ENCODE measurements at places on chromosomes 5 and 9. TPM values are rescaled to one million over a fixed set of nuclear protein-coding genes. Genes with fewer than 3 reads are reported as not detected.

- DNase-seq = no peak
Observed at GRCh38 chr5:163578652-163579051, 73.2 kb downstream of the MAT2B start.

The FGF10 gene
- total RNA-seq = not detected

- DNase-seq = no peak
Observed at GRCh38 chr5:119290607-119291006, 65.2 kb upstream of the TNFAIP8 start.

- no peak for DNase-seq
Observed at GRCh38 chr5:40278881-40279280, 400.8 kb upstream of the PTGER4 start.

DNA sequence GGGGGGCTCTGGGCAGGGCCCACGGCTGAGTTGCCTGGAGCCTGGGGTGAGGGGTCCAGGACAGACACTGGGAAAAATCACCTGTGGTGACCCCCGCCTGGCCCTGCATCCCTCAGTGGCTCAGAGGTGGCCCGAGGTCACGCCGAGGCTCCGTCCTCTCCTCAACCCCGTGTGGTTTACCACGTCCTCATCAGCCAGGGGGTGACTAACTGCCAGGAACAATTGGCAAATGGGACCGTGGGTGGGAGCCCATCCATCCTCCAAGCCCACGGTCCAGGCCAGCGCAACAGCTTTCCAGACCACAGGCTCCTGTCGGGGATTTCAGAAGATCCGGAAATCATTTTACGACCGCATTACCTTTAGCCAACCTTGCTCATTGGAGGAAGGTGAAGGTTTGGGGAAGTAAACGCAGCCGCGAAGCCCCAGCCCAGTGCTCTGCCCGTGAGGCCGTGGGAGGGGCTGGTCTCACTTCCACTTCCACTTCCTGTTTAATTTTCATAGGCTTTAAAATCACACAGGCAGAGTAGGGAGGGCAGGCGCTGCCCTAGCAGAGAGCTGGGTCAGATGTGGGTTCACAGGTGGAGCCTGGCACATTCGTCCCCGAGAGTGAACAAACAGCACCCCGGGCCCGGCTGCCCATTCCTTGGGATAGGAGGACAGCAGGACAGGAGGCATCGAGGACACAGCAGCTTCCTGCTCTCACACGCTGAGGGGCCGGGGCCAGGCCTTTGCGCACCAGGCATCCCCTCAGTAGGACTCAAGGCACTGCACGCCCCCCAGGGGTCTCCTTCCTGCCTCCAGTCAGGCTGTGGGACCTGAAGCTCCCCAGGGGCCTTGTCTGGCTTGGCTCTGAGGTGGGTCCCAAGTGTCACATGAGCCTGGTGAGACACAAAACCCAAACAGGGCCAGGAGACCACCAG lies 19.8 kb upstream of the SLC9A3 start:
- DNase-seq = peak; percentile 20

The PCDHAC2 gene
- 0.17 TPM for total RNA-seq

DNA sequence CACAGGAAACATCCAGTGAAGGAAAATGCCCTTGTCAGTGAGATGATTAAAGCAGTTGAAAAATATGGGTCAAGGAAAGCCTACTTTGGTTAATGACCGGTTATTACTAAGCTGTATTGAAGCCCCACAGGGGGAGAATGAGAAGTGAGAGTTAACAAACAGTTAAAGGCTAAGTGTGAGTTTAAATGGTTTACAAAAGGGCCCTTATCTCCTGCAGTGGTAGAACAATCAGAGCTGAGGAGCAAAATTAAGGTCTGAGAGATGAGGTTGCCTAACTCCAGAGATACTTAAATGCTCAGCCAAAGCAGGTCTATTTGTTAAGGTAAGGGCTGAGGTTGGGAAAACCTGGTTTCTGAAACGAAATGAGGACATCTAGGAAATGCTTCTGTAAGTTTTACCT lies 75.1 kb upstream of the FER start:
- DNase-seq = no peak

The CCDC152 gene
- total RNA-seq = 3.0 TPM

The SPINK4 gene
- total RNA-seq = not detected

The ABL1 gene
- total RNA-seq = 33.0 TPM

The RMRP gene
- total RNA-seq = 18,093 TPM

DNA sequence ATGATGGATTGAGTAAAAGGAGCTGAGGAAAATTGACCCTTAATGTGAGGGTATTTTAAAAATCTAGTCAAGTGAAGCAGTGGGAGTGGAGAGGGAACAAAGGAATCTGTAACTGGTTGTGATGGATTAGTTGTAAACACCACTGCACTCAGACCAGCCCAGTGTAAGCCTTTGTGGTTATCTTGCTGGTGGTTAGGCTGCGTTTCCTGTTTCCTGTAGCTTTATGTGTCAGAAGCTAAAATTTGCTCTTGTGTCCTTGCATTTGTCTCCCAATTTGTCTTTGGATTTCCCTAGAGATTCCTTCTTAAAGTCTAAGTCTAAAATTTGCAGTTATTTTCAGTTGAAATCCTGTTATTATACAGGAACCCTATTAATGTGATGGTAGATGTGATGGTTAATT lies 6.3 kb downstream of the IFNA21 start:
- peak; percentile 67 for DNase-seq

The CFAP157 gene
- total RNA-seq = not detected

DNA sequence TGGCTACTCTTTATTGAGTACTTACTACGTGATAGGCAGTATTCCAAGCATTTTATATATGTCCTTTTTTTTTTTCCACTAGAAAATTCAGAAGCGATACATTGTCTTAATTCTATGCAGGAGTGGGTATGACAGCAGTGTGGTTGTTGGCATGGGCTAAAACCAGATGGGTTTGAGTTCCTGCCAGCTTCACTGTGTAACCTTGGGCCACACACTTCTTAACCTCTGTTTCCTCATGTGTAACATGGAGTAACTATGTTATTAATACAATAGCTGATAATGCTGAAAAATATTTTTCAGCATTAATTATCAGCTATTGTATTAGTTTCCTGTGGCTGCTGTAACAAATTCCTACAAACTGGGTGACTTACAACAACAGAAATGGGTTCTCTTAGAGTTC lies 12.0 kb downstream of the SNX18 start:
- peak; percentile 43 for DNase-seq
